ENCODE measurements at places on chromosomes 12 and 14.

DNA sequence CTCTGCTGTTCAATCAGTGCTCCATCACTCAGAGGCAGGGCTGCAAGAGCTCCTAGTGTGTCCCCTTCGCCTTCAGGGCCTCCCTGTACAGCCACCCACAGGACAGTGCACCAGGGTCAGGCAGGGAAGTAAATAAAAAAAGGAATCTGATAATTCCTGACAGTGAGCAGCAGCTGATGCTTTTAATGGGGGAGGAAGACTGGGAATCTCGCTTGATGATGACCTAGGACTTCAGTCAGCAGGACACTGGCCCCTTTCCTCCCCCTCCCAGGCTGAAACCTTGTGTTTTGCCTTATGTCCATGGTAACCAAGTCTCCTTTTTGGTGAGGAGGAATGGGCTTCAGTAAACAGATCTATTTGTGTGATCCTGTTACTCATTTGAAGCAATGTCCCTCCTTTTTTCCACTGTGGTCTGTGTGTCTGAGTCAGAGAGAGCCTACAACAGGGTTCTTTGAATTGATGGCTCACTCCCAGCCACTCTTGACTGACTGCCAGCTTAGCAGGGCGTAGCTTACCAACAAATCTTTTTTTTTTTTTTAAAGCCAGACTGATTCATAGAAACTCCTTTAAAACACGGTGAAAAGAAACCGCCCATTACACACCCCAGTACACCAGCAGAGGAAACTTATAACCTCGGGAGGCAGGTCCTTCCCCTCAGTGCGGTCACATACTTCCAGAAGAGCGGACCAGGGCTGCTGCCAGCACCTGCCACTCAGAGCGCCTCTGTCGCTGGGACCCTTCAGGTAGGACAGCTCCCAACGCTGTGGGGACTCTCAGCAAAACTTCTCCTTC is at the start of gene EMP1:
Gene EMP1 (plus strand): TSS at position 597 of the 792 bp plus-strand sequence. CDS start 14,785 bp downstream, outside the sequence.
- DNase-seq, result peak; percentile 100

DNA sequence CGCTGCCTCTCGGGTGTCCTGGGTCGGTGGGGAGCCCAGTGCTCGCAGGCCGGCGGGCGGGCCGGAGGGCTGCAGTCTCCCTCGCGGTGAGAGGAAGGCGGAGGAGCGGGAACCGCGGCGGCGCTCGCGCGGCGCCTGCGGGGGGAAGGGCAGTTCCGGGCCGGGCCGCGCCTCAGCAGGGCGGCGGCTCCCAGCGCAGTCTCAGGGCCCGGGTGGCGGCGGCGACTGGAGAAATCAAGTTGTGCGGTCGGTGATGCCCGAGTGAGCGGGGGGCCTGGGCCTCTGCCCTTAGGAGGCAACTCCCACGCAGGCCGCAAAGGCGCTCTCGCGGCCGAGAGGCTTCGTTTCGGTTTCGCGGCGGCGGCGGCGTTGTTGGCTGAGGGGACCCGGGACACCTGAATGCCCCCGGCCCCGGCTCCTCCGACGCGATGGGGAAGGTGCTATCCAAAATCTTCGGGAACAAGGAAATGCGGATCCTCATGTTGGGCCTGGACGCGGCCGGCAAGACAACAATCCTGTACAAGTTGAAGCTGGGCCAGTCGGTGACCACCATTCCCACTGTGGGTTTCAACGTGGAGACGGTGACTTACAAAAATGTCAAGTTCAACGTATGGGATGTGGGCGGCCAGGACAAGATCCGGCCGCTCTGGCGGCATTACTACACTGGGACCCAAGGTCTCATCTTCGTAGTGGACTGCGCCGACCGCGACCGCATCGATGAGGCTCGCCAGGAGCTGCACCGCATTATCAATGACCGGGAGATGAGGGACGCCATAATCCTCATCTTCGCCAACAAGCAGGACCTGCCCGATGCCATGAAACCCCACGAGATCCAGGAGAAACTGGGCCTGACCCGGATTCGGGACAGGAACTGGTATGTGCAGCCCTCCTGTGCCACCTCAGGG is 679 bp downstream of the ARF6 start:
- DNase-seq, result no peak

- peak; percentile 43 for DNase-seq
Observed at GRCh38 chr14:104805326-104805678, 4.4 kb downstream of the ZBTB42 start.

- no peak for DNase-seq
Observed at GRCh38 chr14:21985081-21985480, 311.5 kb upstream of the OR4E1 start.

DNA sequence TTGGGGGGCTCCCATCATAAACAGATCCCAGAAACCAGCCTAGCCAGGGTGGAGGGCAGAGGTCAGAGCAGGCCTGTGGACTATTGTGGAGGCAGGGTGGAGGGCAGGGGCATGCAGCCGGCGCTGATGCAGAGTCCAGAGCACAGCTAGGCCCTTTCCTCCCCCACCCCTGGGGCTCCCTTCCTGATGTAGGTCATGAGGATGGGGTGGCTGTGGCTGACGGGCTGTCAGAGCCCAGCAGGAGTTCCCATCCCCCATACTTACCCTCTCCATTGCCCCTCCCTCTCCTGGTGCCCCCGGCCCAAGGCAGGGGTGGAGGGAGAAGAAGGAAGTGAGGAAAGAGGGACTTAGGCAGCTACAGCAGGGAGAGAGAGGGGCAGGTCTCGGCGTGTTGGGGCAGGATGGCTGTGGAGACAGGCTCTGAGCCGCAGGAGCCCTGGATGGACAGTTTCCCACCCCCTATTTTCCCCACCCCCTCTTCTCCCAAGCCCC is 5.7 kb upstream of the ZNF385A start:
- DNase-seq, result no peak

DNA sequence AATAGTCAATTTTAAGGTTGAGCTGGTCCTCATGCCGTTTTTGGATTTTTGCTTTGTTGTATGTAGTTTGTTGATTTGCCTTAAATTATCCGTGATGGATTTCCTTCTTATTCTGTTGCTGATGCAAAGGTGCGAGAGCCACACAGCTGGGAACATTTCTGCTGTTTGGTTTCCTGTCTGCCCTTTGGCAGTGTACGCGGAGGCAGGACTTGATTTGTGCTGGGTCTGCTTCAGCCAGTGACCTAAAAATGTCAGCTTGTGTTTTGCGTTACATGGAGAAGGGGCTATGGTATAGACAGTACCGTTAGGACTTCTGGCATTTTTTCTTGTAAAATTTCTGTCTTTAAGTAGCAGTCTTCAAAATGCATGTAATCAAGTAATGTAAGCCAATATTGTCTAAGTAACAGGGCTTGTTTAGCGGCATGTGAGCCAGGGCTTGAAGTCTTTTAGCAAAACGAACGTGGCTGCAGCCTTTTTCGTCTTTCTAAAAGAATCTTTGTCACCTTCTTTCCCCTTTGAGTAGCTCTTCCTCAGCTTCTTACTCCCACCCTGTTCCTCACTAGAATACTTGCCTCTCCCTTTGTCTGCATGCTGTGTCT is 18.2 kb upstream of the RD3L start:
- no peak for DNase-seq

DNA sequence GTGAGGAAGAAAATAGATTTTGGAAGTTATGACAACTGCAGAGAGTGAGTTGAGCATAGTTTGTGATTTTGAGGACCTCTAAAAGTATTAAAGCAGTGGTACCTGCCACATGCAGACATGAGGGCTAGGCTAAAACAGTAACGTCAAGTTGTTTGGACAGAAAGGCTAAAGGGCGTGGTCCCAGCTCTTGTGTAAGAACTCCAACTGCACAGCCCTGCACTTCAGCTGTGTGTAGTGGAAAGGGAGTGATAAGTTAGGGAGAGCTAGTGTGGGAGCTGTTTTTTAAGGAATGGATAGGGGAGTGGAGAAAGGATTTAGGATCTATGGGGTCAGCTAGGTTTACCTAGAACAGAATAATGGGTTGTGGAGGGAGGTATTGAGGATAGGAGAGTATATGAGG is 39.5 kb downstream of the TESPA1 start:
- no peak for DNase-seq

GRCh38 chr14:69154779-69155178 is 1.9 kb upstream of the DCAF5 start:
- no peak for DNase-seq

DNA sequence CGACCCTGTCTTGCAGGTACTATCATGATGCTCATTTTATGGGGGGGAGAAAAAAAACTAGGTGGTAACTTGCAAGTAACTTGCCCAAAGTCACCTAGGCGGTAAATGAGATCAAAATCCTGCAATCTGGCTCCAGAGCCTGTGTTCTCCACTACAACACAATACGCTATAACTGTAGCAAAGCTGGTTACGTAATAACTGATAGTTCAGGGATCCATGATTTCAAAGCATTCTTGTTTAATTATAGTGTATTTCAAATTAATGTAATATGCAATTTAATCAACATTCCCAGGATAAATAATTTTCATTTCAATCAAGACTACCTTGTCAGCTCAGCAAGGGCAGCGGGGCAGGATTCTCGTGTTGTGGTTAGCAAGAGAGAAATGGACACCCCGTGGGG is 31.7 kb downstream of the BBS10 start:
- DNase-seq, result no peak

DNA sequence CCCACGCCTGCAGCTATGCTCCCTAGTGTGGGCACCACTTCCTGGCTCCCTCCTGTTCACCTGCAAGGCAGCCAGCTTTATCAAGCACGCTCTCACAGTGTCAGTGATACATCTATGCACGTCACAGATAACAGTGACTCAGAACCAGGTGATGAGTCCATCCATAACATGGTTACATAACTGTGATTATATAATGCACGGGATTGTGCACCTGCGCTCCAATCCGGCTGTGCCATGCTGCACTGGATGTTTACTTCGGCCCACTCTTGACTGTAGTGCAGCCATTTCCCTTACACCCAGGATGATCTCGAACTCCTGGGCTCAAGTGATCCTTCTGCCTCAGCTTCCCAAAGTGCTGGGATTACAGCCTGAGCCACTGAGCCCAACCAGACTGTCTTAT is 38.4 kb upstream of the CEP83 start:
- DNase-seq, result no peak

- DNase-seq, result no peak
Observed at GRCh38 chr12:50734409-50735263, 29.3 kb upstream of the ATF1 start.

- DNase-seq, result no peak
Observed at GRCh38 chr14:82565825-82566224, 1032.2 kb upstream of the SEL1L start.

DNA sequence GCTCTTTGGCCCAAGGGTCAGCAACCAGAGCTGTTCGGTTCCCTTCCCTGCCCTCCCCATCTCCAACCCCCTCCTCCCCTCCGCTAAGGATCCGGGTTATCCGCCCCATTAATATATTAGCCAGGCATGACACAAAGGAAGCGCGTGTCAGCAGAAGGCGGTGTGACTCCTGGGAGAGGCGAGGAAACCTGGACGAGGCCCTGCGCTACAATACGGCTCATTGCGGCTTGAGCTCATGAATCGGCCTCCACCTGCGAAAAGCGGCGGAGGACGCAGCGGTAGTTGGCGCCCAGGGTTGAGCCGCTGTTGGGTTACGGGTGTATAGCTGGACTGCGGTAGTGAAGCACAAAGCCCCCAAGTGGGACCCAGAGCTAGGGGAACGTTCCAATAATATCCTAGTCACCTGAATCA is 9.9 kb downstream of the FOXA1 start:
- DNase-seq, result no peak

DNA sequence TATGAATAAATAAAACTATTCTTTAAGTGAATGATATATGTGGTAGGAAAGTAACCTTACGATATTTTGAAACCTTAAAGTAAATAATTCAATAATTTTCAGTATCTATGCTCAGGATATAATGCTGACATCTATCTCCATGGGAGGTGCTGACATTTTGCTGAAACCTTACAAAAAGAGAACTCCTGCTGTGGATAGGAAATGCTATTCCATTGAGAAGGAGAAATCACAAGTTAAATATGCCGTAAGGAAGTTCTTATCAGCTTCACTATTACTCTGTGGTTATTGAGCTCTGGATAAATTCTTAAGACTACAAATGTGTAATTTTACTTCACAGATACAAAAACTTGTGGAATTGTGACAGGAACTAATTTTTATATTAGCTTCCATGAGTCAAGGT is 722.1 kb downstream of the TMTC2 start:
- peak; percentile 14 for DNase-seq

GRCh38 chr12:51536159-51536558 is 54.9 kb upstream of the SCN8A start:
- DNase-seq, result no peak

- no peak for DNase-seq
Observed at GRCh38 chr12:98149270-98149669, 366.1 kb upstream of the TMPO start.

DNA sequence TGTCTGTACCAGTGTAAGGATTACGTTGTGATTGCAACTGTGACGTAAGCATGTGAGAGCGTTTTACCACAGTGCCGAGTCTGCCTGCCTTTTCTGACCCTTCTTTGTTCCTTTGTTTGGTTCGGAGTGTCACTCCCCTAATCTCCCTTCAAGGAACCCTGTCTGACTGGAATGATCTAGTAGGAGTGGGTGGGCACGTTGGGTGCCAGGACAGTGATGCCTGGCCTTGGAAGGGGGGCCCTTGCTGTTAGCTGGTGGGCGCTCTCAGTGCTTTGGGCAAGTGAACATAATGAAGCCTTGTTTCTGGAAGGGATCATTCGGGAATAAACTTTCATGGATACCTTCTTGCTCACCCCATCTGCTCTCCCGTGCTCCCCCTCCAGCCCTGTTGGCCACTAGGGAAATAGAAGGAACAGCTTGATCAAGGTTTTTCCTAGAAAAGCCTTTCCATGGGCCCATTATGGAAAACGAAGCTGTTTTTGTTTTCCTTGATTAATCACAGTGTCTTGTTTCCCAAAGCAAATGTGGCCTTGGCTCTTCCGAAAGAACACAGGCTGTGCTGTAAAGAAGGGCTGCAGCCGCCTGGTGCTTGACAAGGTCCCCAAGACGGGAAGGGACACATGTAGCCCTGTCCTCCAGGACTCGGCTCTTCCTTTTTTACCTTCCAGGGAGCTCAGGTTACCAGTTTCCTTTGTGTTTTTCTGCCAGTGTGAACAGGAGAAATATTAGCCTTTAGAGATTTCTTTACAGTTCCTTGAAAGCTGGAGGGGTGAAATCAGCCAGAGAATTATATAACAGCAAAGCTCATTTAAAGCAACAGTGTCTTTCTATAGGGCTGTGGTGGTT is 215.5 kb downstream of the CRADD start:
- DNase-seq, result no peak

DNA sequence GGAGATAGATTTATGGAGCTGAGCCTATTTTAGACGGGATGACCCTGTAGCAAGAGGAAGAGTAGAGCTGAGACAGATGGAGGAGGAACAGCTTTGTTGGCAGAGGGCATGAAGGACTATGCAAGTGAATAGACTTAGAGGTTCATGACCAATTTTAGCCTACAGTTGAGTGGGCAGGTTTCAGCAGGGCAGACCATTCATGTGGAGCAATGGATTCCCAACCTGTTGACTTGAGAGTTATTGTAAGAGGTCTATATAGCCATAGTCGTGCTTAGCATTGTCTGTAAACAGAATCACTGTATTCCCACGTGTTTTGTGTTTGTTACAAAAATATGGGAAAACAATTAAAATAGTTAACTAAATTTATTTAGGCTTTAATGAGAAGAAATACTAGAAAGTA is 116.8 kb downstream of the CFAP54 start:
- DNase-seq, result no peak

DNA sequence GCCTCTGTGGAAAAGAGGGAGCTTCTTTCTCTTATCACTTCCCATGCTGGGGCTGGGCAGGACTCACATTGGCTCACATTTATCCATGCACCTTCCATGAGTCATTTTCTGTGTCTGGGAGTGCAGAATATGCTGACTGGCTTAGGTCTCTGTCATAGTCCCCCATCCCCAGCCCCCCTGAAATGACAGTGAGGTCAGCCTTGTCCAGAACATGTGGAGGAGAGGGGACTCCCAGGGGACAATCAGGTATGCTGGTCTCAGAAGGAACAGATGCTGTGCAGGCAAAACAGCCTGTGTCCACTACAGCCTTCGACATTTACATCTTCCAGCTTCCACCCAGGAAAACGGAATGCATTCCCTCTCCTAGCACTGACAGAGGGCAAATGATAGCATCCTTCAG is 35.0 kb downstream of the ADGRD1 start:
- no peak for DNase-seq
